ENCODE measurements at places on chromosomes 5 and 9.

- no peak for DNase-seq
These were observed 188.5 kb downstream of the DAB2IP start for GRCh38 chr9:121839726-121840500.

- DNase-seq = peak; percentile 95
These were observed 30.7 kb upstream of the CORO2A start for GRCh38 chr9:98222885-98223691.

DNA sequence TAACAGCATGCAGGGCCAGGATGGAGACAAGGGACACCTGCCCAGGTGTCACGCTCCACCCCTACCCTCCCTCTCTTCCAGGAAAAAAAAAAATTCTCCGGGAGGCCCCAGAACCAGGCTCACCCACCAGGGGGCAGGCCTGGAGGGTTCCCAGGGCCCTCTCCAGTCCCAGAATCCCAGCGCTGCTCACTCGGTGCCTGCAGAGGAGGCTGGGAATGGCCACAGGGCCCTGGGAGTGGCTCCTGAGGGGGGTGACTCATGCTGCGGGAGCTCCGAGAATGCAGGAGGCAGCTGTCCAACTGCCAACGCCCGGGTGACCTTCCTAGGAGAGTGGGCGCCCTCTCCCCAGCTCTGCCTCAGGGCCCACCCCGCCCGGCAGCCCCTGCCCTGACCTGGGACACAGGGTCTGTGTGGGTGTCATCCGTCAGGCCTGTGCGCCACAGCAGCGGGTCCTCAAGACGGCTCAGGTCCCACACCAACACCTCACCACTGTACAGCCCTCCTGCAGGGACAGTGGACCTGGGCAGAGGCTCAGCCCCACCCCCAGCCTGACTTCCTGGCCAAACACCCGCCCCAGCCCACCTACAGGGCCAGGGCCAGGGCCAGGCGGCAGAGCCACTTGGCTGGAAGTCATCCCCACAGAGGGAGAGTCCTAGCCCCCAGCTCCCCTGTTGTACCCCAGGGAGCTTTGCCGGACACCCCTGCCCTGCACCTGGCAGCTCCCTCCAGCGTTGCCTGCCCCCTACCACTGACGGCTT is 21.2 kb downstream of the DYNC2I2 start:
- DNase-seq = peak; percentile 99

GRCh38 chr9:97487107-97487506 is 14.4 kb upstream of the TMOD1 start:
- DNase-seq = no peak

DNA sequence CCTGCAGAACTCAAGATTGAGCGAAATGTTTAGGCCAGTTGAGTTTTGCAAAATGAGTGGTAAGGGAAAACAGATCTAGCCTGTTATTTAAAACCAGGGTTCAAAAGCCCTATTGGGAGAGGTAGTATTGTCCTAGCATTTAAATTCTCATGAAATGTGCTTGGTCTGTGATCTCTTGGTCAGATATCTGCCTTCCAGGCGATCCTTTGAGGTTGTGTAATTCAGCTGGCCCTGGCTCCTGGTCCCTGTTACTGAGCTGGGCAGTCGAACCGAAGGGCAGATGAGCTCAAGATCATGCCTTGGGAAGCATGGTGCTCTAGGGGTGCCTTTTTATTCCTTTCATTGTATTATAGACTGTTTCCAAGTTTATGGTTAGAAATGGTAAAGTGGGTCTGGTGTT is 14.4 kb downstream of the SAP30L start:
- DNase-seq = no peak

- peak; percentile 32 for DNase-seq
These were observed 51.7 kb downstream of the FBXW11 start for GRCh38 chr5:171954721-171955120.

DNA sequence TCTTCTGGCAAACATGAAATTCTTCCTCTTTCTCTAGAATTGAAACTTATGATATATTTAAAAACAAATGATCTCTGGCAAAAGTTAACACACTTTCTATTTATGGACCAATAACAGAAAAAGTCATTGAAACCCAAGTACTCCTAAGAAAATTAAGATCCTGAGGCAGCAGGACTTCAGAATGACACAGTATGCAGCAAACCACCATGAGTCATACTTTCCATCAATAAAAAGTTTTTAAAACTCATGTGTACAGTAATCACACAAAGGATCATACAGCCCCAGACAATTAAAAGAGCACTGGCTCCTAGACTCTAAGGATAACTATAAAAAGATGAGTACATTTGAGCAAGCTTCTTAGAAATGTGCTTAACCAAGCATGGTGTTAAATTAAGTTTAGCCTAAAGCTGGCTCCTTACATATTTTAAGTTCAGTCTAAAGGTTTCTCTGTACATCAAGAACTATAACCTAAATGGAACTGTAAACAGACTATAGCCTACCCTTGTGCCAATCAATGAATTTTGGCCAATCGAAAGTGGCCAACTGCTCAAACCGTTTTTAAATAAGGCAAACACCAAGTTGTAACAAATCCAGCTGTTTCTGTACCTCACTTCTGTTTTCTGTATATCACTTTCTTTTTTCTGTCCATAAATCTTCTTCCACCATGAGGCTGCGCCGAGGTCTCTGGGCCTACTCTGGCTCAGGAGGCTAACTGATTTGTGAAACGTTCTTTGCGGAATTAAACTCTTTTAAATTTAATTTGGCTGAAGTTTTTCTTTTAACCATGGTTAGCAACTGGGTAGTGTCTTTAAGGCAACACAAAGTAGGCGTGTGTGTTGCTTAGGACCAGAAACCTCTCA is 232.1 kb upstream of the PIK3R1 start:
- peak; percentile 56 for DNase-seq

GRCh38 chr5:62581836-62582597 is 3.4 kb downstream of the LRRC70 start:
- no peak for DNase-seq

- DNase-seq = no peak
These were observed 403.1 kb upstream of the TRPC7 start for GRCh38 chr5:136768457-136768856.

DNA sequence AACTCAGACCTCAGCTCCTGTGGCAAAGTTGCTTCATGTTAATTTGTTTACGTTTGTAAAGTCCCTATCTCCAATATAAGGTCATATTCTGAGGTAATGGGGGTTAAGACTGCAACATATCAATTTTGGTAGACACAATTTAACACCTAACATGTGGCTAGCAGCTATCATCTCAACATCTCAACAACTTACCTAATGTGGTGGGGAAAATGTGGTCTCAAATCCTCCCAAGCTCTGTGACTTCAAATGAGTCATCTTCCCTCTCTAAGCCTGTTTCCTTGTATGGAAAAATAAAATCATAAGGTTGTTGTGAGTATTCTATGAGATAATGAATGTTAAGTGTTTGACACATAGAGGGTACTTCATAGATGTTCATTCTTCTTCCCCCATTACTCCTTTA is 443.3 kb downstream of the CDK5RAP2 start:
- no peak for DNase-seq

- peak; percentile 16 for DNase-seq
These were observed 1037.3 kb upstream of the ACO1 start for GRCh38 chr9:31347082-31347617.
